ENCODE measurements at places on chromosomes 16 and 17.
A peak's percentile ranks its signal among the peaks of the same experiment; 100 is the strongest.

DNA sequence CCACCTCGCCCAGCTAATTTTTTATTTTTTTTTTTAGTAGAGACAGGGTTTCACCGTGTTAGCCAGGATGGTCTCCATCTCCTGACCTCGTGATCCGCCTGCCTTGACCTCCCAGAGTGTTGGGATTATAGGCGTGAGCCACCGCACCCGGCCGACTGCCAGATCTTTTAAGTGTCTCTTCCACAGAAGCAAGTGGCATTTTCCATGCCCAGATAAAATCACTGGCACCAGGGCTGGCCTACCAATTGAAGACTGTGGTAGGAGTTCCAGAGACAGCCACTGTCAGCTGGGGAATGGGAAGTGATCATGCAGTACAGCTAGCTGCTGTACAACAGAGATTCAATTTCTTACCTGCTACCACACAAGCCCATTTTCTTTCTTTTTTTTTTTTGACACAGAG, 17.9 kb downstream of the CNP start:
- DNase-seq: no peak

DNA sequence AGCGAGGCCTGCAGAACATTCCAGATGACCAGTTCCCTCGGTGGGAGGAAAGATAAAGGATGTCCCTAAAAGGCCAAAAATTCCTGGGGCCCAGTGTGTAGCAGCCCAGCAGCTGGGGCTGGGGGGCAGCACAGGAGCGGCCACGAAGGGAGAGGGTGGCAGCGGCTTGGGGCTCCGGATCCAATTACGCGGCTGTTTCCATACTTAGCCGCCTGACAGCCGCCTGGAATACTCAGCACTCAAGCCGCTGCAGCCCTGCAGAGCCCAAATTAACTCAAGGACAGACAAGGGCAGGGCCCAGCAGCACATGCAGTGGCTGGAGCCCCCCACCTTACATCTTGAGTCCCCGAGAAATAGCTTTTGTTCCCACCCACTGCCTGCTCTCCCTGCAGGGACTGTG, 1.3 kb downstream of the SRL start:
- DNase-seq: no peak

DNA sequence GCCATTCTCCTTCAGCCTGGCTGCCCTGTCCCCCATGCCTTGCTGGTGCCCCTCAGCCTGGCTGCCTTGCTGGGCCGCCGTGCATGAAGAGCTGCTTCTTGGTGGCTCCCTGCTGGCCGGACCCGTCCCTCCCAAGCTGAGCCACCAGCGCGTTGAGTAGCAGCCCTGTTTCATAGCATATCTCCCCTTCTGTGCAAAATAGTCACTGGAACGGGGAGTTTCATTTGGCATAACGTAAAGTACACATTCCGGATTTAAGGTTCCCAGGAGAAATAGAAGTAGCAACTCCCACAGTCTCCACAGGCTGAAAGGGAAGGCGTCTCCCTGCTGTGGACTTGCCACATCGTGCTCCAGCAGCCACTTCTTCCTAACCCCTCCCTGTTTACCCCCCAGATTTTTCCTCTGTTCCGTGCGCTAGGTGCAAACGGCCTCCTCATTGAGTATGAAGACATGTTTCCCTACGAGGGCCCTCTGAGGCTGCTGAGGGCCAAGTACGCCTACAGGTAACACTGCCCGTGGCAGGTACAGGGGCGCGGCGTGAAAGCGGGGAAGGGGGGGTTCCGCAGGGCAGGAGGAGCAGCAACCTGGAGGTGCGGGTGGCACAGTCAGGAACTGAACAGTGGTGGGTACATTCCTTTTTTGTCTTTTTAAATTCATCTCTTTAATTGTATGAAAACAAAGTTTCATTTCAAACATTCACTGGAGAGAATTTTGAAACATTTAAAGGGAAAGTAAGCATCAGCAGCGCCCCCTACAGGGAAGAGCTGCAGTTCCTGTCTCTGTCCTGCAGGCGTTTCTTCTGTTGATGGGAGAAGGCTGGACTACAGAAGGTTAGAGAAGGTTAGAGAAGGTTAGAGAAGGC, 5.8 kb upstream of the OGFOD3 start:
- DNase-seq: no peak

- no peak for DNase-seq
These were observed 578 bp downstream of the RAC3 start for GRCh38 chr17:82031885-82032627.

GRCh38 chr17:28097901-28098300, 55.4 kb downstream of the NLK start:
- no peak for DNase-seq

DNA sequence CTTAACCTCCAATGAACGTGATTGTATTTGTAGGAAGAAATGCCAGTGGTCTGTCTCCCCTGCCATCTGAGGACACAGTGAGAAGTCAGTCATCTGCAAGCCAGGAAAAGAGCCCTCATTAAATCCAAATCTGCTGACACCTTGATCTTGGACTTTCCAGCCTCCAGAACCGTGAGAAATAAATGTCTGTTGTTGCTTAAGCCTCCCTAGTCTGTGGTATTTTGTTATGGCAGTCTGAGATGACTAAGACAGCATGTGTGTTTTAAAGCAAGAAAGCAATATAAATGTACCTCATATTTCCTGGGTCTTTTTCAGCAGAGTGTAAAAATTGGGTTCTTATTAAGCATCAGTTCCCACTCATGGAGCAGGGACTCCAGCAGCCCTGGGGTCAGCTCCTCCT, 177.9 kb upstream of the NLRP1 start:
- DNase-seq: peak; percentile 14

- no peak for DNase-seq
These were observed 971 bp downstream of the MINK1 start for GRCh38 chr17:4833941-4834680.

DNA sequence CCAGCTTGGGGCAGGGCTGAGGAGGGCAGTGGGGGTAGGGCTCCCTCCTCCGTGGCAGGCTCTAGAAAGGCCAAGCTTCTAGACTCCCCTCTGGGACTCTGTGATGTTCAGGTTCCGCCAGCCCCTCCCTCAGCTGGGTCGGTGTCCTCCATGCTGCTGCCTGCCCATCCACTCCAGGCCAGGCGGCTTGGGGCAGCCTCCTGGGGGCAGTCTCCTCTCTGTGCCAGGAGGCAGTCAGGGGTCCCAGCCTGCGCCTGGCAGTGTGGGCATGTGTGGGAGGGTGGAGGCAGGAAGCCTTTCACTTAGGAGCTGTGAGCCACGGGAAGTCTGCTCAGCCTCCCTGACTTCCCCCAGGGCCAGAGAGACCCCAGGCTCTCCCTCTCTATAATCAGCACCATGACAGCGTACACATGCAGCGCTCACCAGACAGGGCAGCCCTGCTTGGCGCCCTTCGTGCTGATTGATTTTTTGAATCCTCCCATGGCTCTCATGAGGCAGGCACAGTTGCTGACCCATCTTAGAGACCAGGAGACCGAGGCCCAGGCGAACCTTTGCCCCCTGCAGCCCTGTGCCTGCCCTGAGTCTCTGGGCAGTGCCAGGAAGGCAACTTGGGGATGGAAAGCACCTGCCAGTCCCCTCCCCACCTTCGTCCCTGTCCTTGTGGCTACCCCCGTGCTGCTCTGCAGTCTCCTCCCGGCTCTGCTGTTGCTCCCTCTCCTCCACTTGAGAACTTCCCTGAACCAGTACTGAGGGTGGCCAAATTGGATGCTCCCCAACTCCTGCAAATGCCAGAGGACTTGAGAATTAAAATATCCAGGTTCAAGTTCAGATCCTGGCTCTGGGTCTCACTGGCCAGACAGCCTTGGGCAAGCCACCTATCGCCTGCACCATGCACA, 234.7 kb upstream of the GSE1 start:
- no peak for DNase-seq

GRCh38 chr16:3536271-3536731, 35.5 kb downstream of the CLUAP1 start:
- no peak for DNase-seq

GRCh38 chr17:47352848-47353247, 29.1 kb downstream of the EFCAB13 start:
- no peak for DNase-seq

DNA sequence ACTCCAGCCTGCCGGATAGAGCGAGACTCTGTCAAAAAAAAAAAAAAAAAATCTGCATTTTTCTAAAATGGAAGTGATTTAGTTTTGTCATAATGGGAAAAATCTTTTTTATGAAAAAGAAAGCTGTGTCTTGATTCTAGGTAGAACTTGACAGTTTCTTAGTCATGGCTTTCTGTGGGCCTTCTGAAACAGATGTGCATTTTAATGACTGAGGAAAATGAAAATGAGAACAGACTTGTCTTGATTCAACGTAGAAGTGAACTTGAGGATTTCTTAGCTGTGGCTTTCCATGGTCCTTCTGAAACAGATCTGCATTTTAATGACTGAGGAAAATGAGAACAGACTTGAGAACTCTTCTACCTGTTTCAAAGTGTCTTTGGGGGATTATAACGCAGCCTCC, 171.7 kb downstream of the VPS53 start:
- DNase-seq: no peak

DNA sequence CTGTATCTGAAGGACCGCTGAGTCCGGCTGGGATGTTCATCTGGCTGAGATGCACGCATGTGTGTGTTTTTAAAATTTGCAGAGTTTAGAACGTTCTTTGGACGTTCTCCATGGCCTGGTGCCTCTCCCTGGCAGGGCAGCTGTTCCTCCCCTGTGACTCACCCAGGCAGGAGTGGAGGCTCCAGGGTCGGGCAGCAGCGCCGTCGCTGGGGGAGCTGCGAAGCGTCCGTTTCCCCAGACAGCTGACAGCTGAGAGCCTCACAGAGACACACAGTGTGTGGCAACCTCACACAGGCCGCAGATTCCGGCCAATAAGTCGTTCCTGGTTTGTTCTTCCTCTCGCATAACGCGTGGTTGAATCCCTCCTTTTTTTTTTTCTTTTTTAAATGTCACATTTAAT, 80.6 kb downstream of the OR1D5 start:
- peak; percentile 83 for DNase-seq

- DNase-seq: peak; percentile 81
These were observed at the start of gene TMEM204 for GRCh38 chr16:1533443-1533951. Gene TMEM204, plus strand, starts transcription at chr16:1533666. Its CDS starts 610 bp downstream, at chr16:1534276.

DNA sequence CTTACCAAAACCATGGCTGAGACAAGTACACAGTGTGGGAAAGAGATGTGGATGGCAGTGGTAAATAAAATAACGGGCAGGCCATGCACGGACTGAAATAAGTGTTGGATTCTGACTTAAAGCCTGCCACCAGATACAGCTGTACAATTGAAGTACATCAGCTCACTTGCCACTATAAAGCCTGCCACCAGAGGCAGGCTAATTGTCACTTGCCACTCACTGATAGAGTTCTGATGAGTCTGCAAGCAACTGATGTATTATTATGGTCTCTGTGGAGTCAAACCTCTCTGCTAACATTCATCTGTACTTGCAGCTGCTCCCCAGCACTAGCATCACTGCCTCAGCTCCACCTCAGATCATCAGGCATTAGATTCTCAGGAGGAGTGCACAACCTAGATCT, 93.0 kb downstream of the CYTH1 start:
- no peak for DNase-seq

GRCh38 chr16:48531011-48531962, 78.7 kb downstream of the N4BP1 start:
- peak; percentile 80 for DNase-seq

GRCh38 chr16:57413301-57413730, 8.7 kb downstream of the CCL17 start:
- DNase-seq: no peak

GRCh38 chr16:678858-679813, 1.1 kb upstream of the STUB1 start:
- DNase-seq: no peak

GRCh38 chr17:47120521-47121095, 68.5 kb downstream of the CDC27 start:
- DNase-seq: no peak

- DNase-seq: no peak
These were observed 8.7 kb downstream of the ZDHHC7 start for GRCh38 chr16:85002608-85003007.

GRCh38 chr16:72394526-72394925, 222.6 kb upstream of the PMFBP1 start:
- no peak for DNase-seq

GRCh38 chr17:4706121-4706520, 2.2 kb upstream of the PELP1 start:
- DNase-seq: no peak

GRCh38 chr17:248337-249235, 67.1 kb upstream of the DOC2B start:
- DNase-seq: no peak

- DNase-seq: no peak
These were observed 9.1 kb upstream of the MED9 start for GRCh38 chr17:17467720-17468119.

- DNase-seq: no peak
These were observed 6.8 kb upstream of the ZNF594 start for GRCh38 chr17:5198472-5198871.

DNA sequence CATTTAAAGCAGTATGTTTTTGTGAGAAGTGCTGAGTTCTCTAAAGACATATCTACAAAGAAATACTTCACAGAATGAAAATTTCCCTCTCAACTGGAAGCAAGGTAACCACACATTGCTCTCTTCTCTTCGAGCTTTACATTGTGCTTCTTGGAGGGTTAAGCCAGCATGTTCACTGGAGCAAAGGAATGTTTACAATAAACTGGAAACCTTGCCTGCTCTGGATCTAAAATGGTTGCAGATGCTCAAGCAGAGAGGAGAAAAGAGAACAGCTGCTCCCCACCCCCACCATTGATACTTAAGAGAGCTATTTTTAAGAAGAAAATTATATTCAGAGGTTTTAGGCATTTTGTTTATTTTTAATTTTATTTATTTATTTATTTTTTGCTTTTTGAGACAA, 213.1 kb downstream of the CEP112 start:
- no peak for DNase-seq

DNA sequence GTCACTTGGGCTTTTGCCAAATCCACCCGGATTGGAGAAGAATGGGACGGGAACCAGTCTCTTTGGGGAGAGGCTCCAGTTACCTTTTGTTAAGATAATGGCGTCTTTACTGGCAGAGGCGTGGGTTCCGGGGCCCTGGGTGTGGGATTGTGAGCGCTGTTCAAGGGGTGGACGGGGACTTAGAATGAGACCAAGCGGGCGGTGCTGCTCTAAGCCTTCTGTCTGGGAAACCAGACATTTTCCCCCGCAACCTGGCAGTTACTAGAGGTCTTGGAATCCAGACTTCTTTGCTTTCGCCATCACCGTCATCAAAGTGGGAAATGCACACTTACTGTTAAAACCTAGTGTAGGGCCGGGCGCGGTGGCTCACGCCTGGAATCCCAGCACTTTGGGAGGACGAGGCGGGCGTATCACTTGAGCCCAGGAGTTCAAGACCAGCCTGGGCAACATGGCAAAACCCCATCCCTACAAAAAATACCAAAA, 706 bp downstream of the TEN1 start:
- no peak for DNase-seq

DNA sequence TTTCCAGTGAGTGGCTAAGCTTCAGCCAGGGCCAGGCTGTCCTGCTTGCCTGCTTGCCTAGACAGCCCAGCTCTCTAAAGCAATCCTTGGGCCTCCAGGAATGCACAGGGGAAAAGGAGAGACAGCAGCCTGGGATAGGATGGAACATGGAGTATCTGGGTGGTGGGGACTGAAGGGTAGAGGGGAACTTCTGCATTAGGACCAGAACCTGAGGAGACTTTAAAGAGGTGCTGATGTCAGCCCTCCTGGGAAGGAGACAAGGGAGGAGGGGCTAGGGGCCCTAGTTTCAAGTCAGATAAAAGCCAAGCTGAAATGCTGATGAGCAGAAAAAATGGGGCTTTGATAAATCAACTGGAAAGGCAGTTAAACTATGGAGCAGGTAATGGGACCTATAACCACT, 1.8 kb downstream of the HOXB7 start:
- DNase-seq: no peak

GRCh38 chr16:77262971-77263370, 63.8 kb downstream of the SYCE1L start:
- no peak for DNase-seq

All from left forelimb (tissue), 1 donor.